Activated CD4-positive, alpha-beta T cell treated with anti-CD3 and anti-CD28 coated beads, Interleukin-2, amount 10 ng/mL, durations not matched to agents 24 days and 14 days (primary cell): ENCODE measurements at places on chromosomes 5 and 9. TPM values are rescaled to one million over a fixed set of nuclear protein-coding genes. Genes with fewer than 3 reads are reported as not detected.

Gene PCDHB13
- 0.05 TPM in 1 of 2 replicates, not detected in the other for total RNA-seq

Gene GGTA1
- 0.14 TPM in 1 of 2 replicates, not detected in the other for total RNA-seq

GRCh38 chr9:77708064-77708815 is 60.1 kb upstream of the GNA14 start:
- DNase-seq, result no peak

Gene COL15A1
- total RNA-seq, result 0.05 and 0.12 TPM in 2 replicates

- DNase-seq, result no peak
Measured at GRCh38 chr5:136106351-136107031, 26.2 kb upstream of the SMAD5 start.

Gene C5orf34
- 6.8 and 8.7 TPM in 2 replicates for total RNA-seq

Gene OBP2B
- not detected in 2 replicates for total RNA-seq

GRCh38 chr5:81268521-81269196 is 32.7 kb upstream of the ZCCHC9 start:
- DNase-seq, result no peak

Gene PCDHGA12
- total RNA-seq, result 0.12 and 0.16 TPM in 2 replicates

DNA sequence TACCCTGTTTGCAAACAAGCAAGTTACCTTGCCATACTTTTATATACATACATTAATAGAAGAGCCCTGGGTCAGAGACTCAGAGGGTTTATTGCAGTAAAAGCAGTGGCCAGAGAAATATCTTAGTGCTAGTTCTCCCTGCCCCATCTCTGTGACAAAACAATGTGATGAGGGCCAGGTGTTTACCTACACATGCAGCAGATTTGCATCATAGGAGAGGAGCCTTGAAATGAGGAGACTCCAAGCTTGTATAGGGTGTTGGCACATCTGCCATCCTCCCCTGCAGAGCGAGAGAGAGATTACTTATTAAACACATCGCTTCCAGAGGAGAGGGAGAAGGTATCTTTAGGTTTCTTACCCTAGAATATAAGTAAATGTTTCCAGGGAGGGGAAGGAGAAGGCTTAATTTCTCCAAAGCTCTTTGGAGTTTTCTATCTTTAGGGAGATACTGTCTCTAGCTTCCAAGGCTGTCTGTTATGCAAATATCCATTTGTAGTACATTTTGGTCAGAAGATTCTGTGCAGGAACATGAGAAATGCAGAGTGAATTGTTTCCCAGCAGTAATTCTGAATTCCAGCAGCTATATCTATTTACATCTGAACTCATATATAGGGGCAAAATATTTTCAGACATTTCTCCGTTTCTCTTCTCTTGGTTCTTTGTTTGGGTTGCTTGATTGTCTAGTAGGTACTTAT is 15.7 kb downstream of the FER start:
- DNase-seq, result no peak

DNA sequence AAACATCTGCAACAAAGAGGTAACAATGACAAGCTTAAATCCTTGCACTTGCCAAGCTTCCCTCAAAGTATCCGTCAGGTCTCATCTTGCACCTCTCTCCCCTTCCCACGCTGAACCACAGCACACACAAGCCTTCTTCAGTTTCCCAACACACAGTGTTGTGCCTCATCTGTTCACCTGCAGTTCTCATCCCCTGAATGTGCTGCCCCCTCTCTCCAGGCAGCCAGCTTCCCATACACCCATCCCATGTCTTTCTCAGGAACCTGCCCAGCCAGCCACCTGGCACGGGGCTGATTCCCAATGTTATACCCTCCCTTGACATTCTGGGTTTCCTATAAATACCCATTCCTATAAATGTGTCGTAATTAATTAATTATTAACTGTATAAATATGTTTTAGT is 314.8 kb downstream of the PRELID2 start:
- DNase-seq, result no peak

DNA sequence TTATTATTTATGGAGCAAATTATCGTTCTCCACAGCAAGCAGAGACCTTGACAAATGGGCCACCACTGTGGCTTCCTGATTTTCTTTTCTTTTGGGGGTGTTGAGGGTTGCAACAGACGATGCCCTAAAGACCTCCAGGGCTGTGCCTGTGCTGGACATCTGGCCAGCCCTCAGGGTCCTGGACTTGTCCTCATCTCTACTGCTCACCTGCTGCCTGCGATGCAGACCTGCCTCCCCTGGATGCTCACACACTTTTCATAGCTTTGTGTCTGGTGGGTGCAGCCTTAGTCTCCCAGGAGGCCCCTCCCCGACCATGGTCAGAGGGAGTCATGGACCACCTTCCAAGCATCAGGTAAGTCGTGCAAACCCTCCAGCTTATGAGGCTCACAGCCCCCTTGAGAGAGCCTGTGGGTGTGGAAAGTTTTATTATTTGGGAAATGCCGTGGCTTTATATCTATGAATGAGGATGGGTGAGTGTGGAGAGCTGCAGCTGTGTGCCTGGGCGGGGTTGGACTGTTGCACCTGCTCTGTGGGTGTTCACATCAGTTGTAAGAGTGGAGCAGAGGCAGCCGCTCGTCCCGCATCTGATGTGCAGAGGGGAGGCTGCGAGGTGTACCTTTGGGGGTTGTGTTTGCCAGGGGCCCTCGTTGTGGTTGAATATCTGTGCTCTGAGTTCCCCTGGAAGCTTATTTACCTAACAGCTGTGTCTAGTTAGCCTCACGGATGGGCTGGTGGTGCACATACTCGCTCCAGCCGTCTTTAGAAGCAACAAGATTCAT is 126.3 kb upstream of the IRX4 start:
- no peak for DNase-seq

- DNase-seq, result no peak
Measured at GRCh38 chr9:130336885-130337284, 71.3 kb downstream of the HMCN2 start.
